ENCODE measurements at places on chromosomes 7 and 10.

GRCh38 chr7:20696803-20697333, 81.4 kb downstream of the ABCB5 start:
- no peak for DNase-seq

DNA sequence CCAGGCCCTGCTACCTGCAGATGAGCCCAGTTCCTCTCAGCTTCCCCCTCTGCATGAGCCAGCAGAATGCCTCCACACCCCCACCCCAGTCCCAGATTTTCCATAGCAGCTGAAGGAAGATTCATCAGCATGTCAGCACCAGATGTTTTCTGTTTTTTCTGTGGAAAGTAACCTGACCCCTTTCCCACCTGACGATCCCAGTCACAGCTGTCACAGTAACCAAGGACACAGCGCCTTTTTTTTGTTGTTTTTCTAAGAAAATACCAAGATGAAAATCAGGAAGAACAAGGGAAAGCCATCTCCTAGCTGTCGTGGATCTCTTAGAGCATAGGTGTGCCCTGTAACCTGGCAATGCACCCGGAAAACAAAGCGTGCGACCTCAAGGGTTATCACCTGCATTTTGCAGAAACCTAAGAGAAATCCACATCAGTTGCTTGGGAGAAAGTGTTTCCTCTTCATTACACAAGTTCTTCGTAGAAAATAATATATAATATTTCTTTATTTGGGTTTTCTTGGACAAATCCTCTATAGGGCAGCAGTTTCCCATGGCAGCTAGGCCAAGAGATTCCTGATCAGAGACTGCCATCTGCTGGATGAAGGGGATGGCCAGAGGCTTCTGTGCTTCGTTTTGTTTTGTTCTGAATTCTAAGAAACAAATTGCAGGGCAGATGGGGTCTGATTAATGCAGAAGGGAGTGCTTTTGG, 401.9 kb downstream of the TNS3 start:
- peak; percentile 70 for DNase-seq

DNA sequence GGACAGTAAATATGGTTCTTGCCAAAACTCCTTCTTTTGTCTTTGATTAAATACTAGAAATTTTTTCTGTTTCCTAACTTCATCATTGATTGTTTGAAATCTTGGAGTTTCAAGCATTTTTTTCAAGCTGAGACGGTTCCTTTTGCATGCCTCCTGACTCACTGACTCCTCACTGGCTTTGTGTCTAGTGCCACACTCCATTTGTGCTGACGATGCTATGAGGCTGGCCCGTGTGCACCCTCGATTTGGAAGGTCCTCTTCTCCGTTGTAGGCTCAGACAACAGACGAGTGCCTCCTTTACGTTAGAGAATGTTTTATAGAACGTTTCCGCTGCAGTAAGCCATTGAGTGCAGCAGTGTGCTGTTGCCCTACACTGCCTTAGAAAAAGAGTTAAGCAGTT, 10.8 kb upstream of the CSGALNACT2 start:
- DNase-seq: no peak

DNA sequence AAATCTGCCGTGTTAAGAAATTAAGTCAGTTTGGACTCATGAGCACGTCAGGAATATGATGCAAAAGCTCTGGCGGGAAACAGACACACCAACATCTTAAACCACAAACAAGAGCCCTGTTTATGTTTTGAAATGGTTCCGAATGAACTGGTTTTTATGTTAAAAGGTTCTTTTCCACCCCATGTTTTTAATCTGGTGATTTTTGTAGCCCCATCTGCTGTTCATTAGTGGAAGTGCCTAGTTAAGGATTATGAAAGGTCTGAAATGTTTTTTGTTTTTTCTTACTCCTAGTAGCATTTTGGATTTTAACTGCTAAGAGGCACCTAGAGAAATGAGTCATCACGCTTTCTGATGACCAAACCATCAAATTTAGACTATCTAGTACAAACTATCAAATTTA, 404.1 kb upstream of the MKI67 start:
- DNase-seq: peak; percentile 8

GRCh38 chr10:118926903-118927302, 102.6 kb upstream of the NANOS1 start:
- DNase-seq: no peak

GRCh38 chr7:17406738-17407137, 108.3 kb downstream of the AHR start:
- DNase-seq: peak; percentile 90

DNA sequence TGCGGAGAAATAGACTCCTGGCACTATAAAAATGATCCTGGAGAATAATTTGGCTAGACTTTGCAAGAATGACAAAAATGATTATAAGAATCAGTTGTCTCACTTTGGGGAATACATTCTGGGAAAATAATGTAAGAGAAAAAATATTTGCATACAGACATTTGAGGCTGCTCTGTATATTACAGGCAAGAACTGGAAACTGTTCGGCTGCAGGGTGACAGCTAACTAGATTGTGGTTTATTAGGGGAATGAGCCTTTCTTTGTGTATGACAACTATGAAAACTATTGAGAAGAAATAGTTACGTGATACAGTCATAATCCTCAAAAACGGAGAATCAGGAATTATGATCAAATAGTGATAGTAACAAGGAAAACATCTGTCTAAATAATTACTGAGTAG, 8.6 kb downstream of the TRIM56 start:
- DNase-seq: peak; percentile 86

- DNase-seq: peak; percentile 28
These were observed 64.0 kb downstream of the MTPAP start for GRCh38 chr10:30284865-30285594.

DNA sequence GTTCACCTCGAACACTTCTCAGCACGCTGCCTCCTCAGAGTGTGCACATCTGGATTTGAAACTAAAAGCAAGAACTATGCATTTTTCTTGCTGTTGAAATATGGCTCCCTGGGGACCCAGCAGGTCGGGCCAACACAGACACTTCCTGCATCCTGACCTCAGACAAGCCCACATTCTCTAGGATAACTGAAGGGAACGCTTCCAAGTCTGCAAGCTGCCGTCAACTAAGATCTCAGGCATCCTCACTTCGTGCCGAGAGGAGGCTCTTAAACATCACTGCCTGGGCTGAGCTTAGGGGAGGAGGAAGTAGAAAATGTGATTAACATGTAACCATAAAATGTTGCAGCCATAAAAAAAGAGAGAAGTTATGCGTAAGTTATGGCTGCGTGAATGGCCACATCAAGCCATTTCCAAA, 65.5 kb downstream of the PYROXD2 start:
- DNase-seq: peak; percentile 95

DNA sequence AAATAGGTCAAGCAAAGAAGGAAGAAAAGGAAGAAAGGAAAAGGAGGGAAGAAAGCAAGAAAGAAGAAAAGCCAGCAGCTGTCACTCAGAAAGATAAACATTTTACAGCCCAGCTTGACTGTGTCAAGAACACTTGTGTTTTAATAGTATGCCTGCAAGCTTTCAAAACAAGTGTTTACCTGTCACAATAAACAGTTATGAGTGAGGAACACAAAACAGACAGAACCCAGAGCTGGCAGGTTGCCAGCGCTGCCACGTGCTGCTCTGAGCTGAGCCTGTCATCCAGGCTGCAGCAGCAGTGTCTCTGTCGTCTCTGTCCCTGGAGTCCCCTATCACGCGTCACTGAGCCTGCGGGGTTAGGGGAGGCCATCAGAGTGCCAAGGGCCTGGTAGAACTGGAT, 827.6 kb upstream of the AUTS2 start:
- DNase-seq: no peak

- DNase-seq: no peak
These were observed 56.0 kb upstream of the TFEC start for GRCh38 chr7:116086547-116087045.

DNA sequence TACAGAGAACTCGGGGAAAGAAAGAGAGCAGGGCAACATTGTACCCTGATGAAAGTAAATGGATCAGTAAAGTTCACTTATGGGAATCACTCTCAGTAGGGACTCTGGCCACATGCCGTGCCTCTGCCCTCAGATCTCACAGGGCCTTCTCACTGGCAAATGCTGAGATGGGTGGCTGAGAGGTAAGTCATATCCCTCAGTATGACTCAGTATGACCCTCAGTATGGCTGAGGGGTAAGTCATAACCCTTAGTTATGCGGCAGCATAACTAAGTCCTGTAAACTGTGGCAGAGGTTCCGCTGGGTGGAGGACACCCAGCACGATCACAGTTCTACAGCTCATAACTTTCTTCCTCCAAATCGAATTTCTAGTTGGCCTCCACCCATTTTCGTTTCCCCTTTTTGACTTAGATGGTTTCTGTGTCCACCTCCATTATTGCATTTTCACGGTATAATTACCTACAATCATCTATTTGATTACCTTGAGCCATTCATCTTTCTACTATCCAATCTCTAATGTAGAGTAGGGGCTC, 26.5 kb upstream of the WNT16 start:
- peak; percentile 64 for DNase-seq

DNA sequence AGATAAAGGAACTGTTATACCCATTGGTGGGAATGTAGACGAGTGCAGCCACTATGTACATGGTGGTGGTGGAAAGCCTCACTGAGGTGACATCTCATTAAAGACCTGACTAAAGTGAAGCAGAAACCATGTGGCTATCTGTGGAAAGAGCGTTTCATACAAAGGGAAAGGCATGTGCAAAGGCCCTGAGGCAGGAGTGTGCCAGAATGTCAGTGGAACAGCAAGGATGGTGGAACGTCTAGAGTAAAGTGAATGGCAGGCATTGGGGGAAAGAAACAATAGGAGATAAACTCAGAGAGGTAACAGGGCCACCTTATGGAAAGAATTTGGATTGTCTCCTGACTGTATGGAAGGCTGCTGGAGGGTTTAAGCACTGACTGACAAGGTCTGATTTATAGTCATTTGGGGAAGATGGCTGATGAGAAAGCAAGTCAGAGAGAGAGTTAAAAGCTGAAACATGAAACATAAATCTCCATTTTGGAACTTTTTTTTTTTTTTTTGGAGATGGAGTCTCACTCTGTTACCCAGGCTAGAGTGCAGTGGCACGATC, 245.7 kb downstream of the STK31 start:
- DNase-seq: no peak

DNA sequence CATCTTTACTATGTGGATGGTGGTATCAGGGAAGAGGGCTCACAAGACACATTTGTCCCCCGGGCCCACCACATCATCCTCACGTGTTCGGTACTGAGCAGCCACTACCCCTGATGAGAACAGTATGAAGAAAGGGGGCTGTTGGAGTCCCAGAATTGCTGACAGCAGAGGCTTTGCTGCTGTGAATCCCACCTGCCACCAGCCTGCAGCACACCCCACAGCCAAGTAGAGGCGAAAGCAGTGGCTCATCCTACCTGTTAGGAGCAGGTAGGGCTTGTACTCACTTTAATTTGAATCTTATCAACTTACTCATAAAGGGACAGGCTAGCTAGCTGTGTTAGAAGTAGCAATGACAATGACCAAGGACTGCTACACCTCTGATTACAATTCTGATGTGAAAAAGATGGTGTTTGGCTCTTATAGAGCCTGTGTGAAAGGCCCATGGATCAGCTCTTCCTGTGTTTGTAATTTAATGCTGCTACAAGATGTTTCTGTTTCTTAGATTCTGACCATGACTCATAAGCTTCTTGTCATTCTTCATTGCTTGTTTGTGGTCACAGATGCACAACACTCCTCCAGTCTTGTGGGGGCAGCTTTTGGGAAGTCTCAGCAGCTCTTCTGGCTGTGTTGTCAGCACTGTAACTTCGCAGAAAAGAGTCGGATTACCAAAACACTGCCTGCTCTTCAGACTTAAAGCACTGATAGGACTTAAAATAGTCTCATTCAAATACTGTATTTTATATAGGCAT, 9.1 kb upstream of the CSGALNACT2 start:
- DNase-seq: peak; percentile 99

DNA sequence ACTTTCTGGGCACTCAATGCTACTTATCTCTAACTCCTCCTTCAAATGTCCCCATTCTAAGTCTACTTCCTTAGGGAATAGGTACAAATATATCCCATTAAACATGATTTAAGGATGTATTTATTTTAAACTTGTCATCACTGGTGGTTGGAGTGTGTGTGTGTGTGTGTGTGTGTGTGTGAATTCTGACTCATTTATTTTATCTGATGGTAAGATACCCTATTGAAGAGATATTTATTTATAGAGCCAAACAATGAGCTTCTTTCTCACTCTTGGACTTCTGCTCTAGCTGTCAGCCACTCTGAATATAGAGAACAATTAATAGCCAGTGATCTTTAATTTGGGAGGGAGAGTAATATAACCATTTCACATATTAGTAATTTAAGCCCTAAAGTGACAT, 17.8 kb upstream of the MAGI2 start:
- DNase-seq: peak; percentile 22

DNA sequence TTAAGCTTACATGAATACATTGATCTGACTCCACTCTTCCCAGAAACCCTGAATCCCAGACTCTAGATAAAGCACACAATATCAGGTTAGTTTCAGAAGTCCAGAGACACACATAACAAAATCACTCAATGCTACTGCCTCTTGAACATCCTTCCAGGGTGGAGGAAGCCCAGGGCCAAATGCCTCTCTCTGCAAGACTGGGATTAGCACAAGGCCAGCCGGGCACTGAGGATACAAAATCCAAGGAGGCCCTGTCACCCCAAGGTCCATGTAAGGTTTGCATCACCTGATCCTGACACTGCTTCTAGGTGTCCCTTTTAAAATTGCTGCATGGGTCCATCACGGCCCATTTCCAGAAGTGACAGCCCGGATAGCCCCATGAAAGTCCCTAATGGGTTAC, 2.6 kb upstream of the PLXNA4 start:
- no peak for DNase-seq

DNA sequence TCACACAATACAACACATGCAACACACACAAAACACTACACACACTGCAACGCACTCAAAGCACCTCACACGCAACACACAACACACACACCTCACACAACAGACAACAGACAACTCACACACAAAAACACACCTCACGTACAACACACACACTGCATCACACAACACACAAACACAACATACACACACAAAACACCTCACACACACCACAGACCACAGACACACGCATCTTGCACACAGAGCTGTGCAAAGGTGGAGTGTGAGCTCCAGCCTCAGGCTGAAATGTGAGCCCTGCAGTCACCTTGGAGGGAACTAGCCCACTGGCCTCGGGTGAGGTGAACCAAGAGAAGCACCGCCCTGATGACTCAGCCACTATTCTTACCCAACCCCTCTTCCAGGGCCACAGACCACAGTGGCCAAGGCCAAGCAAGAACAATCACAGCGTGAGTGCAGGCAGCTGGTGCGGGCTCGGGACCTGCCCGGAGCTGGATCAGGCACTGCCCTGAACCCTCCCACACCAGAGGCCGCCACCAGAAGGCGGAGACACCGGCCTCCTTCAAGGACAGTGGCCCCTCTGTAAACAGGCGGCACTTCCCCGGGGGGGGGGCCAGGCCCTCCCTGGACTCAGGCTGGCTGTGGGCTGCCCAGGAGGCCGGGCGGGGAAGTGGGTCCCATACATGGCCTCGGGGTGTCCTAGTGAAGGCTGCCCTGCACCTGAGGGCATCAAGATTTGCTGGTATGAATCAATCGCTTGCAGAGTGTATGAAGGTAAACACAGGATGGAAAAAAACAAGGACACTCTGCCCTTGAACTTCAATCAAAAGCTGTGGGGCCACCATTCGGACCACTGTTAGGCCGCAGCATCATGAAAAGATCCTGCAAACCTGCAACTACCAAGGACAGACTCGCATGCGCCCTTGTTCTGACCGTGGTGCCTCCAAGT, 106.7 kb downstream of the TNS3 start:
- peak; percentile 98 for DNase-seq

- DNase-seq: no peak
These were observed 8.2 kb downstream of the ATE1 start for GRCh38 chr10:121919666-121920065.
